Activated CD8-positive, alpha-beta memory T cell treated with anti-CD3 and anti-CD28 coated beads, Interleukin-2, amount 50 U/mL, for 4 hours (primary cell): ENCODE measurements at places on chromosomes 6 and 20.
A peak's percentile ranks its signal among the peaks of the same experiment; 100 is the strongest.

DNA sequence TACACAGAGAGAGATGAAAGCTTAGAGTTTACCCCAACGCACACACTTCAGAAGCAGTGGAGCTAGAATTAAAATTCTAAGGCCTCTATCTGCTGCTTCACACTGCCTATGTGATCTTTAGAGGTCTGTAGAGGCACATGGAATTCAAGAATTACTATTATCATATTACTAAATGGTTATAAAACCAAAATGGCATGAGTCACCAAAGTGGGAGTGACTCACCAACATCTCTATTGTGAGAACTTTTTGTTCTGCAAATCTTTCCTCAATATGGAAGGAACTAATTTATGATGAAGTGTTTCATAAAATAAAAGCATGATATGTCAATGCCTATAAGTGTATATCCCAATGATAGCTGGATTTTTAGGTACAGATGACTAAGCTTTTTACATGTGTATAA lies 28.5 kb upstream of the TMEM244 start:
- DNase-seq, result peak; percentile 15

DNA sequence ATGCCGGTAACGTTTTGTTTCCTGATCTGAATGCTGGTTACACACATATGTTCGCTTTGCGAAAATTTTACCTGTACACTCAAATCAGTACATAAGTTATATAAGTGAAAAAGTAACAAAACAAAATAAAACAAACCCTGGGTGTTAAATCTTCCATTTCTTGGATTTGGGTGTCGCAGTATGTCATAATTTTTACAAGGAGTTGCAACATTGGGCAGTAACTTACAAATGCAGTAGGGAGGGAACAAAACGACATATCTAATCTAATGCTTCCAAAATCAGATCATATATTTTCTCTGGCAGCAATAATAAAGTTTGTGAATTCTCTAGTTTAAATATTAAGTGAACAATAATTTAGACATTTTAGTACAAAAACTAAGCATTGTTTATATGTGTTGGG lies 25.2 kb downstream of the SNX14 start:
- DNase-seq, result no peak

- no peak for DNase-seq
Observed at GRCh38 chr6:28458568-28458967, 15.3 kb upstream of the ZSCAN23 start.

GRCh38 chr6:20377623-20378265 lies 23.9 kb upstream of the E2F3 start:
- DNase-seq, result no peak

- DNase-seq, result no peak
Observed at GRCh38 chr6:149166747-149167146, 150.8 kb upstream of the TAB2 start.

DNA sequence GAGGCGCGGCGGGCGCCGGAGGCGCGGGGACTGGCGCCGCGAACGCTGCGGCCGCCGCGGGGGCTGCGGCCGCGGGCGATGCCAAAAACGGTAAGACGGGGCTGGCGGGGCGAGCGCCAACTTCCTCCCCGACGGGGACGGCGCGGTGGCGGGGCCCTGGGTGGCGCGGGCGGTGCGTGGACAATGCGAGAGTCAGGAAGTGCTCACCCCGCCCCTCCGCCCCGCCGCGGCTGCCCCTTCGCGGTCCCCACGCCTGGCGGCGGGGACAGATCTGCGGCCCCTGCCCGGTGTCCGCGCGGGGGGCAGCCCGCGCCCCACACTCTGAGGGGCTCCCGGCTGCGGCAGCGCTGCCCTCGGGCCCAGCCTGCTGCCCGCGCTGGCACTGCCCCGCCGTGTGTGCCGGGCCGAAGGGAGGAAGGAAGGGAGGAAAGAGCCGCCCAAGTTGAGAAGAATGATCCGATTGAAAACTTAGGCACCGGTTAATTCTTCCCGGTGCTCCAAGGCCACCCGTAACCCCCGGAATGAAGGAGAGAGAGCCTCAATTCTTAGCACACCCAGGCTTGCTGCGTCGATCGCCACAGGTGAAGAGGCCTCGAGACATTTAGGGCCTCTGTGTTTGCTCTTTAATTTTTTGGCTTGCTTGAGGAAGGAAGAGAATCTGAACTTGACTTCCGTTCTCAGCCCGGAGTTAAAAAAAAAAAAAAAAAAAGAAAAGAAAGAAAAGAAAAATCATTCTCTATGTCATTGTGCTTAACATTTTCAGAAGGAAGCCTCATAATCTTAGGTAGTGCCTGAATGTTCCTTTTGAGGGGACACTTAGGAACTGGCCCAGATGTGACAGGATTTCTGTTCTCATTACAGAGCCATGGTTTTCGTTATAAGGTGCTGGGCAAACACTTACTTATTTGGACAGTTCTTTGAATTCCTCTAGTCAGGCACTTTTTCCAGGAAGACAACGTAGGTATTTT lies 982 bp downstream of the HECA start:
- peak; percentile 62 for DNase-seq

DNA sequence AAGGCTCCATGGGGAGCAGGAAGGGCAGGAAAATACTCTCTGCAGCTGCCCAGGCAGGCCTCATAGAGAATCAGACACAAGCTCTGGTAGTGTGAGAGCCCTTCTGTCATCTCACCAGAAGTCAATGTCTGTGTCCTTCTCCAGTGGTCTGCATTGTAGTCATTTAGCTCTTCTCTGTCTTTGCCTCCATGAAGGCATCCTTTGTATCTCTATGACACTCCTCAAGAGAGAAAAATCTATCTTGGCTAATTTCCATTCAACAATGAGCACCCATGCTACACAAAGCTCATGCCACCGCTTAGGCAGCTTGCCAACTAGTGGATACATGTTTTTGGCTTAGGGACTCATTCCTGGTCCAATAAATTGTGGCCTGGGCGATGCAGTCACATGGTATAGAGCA lies 92.1 kb downstream of the RNF217 start:
- DNase-seq, result no peak

GRCh38 chr6:47819461-47819860 lies 37.6 kb downstream of the OPN5 start:
- no peak for DNase-seq

DNA sequence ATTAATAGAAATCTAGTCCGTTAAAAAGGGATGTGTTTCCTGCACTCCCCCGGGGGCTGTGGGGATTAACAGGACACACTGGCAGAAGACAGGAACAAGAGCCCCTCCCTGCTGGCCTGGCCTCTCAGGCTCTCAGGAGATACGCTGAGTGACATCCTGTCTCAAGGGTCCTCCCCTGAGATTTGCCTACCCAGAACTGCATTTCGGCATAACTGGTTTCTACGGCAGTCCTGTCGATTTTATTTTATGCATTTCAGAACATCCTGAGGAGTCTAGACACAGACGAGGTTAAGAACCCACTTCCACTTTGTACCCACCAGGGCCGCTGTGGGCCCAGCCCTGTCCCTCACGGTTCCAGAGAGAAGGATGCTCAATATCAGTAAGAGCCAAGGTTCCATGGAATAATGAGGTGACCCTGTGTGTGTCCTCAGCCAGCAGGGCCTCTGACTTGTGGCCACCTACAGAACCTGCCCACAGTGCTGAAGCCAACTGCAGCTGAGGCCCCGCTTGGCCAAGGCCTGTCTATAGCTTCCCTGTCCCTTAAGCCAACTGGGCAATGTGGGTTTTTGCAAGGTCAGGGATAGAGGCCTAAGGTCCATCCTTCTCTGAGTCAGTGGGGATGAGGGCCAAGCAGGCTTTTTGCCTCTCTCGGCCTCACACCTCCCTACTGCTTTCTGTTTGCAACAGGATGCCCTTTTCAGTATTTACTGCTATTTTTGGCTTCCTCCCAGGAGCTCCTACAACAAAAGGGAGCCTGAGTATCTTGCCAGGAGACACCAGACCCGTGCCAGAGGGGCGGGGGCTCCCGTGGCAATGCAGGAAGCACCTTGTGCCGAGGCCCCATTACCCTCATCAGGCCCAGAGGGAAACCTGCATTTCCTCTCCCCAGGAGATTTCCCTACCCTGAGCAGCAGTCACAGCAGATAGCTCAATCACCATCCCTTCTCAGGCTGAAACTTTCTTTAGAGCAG lies 14.7 kb downstream of the UQCC2 start:
- no peak for DNase-seq

- no peak for DNase-seq
Observed at GRCh38 chr20:11311659-11312224, 606.0 kb upstream of the BTBD3 start.

GRCh38 chr6:90217506-90218127 lies 79.0 kb downstream of the BACH2 start:
- no peak for DNase-seq

- DNase-seq, result no peak
Observed at GRCh38 chr6:129776542-129777330, 66.8 kb upstream of the ARHGAP18 start.

GRCh38 chr6:7276199-7276524 lies 36.8 kb downstream of the SSR1 start:
- DNase-seq, result no peak

- no peak for DNase-seq
Observed at GRCh38 chr20:38355161-38356012, 9.1 kb downstream of the LBP start.

GRCh38 chr6:44474643-44475042 lies 87.1 kb downstream of the CDC5L start:
- no peak for DNase-seq

DNA sequence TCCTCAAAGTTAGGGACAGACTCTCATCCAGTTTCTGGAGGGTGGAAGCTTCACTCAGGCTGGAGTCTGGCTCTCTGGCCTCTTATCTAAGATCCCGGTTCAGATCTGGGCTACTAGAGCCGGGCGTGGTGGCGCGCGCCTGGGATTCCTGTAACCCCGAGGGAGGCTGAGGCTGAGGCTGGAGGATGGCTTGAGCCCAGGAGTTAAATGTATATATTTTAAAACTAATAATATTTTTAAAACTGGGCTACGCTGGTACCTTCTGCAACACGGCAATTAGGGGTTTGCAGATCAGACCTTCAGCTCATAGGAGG lies 710 bp upstream of the ZNF343 start:
- DNase-seq, result no peak

- no peak for DNase-seq
Observed at GRCh38 chr20:25496165-25496967, 88.9 kb downstream of the GINS1 start.

- no peak for DNase-seq
Observed at GRCh38 chr6:38432479-38432878, 207.2 kb downstream of the BTBD9 start.

- DNase-seq, result no peak
Observed at GRCh38 chr20:10430704-10431103, 3.3 kb downstream of the MKKS start.

DNA sequence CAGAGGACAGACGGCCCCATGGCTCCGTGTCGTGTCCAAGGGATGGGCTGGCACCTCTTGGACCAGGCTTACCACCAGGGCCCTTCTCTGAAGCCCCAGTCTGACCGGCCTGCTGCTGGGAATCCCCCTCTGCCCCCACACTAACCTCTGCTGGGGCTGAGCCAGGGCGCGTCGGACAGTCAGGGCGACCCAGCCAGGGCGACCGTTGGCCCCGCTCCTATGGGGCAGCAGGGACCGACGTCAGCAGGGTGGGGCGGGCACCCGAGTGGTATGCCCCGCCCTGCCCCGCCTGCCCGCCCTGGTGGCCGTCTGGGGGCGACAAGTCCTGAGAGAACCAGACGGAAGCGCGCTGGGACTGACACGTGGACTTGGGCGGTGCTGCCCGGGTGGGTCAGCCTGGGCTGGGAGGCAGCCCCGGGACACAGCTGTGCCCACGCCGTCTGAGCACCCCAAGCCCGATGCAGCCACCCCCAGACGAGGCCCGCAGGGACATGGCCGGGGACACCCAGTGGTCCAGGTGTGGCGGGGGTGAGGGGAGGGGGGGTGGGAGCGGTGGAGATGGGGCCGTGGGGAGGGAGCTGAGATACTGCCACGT lies at the start of gene SLC17A9:
SLC17A9 (plus strand) TSS at position 337 of the 595 bp plus-strand sequence; CDS start at position 459, 122 bp downstream.
- peak; percentile 57 for DNase-seq

GRCh38 chr6:80263585-80263984 lies 157.1 kb downstream of the BCKDHB start:
- no peak for DNase-seq

- DNase-seq, result no peak
Observed at GRCh38 chr6:28724395-28724794, 198.7 kb downstream of the GPX5 start.

DNA sequence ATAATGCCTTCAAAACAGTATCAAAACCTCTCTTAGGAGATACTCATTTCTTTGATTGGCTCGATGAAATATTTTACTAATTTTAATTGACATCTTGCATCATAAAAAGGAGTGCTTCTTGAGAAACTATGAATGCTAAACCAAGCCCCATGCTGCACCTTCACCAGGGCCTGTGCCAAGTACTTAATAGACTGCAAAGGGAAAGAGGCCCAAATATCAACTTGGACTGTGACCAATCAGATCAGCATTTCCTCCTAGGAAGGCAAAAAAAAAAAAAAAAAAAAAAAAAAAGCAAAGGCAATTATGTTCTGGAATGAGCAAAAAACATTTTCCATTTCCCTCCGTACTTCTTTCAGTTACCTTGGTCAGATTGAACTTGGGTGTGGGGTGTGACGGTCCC lies 253.0 kb upstream of the SOX4 start:
- DNase-seq, result no peak

DNA sequence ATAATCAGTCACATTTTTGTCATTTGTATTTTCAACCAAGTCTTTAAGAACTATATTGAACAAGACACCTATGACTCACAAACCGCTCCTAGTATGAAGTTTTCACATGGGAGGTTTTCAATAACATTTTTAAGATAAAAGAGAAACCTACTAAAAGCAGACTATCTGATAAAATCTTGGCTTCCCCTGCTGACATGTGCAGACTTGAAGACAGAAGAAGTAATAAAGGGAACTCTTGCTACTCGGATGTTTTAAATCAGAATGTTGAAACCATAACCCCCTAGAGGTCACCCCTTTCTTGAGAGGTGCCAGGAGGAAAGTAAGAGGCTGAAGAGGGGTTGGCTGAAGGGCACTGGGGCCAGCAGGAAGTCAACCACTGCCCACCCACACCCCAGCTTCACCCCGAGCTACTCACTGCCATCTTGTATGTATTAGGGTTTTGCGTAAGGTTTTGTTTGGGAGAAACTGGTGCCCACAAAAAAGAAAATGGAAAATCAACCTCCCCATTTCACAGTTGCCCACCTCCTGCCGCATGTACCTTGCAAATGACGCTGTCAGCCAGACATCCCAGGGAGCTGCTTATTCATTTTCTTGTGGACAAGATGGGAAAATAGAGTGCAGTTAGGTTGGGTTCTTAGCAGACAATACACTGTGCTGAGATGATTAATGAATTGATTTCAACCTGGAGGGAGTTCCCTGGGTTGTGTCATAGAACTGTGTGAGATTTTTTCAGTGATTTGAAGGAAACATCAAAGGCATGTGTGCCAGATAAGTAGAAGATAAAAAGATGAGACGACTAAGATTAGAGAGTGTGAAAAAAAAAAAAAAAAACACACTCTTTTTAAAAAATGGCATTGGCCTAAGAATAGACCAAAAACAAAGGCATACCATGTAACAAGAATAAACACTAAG lies 83.2 kb upstream of the TAB2 start:
- peak; percentile 29 for DNase-seq

- DNase-seq, result no peak
Observed at GRCh38 chr6:77462359-77463307, 658 bp downstream of the HTR1B start.

GRCh38 chr6:137148306-137149034 lies 25.0 kb downstream of the IL22RA2 start:
- no peak for DNase-seq
